Naive thymus-derived CD4-positive, alpha-beta T cell (primary cell): ENCODE measurements at places on chromosomes 6 and 20.

DNA sequence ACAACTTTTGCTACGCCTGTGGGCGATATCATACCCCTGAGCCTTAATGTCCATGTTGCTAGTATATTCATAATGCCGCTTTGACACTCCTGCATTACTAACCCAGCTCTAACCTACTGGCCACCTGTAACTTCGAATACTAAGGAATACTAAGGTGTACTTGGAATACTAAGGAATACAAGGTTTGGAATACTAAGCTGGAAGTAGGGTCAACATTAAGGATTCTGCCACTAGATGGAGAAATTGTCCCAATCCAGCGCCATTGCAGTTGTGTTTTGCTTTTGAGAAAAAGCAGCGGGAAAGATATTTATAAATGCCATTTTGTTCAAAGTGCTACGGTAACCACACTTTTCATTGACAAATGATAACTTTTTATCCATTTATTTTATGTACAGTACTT is 10.7 kb downstream of the TBXT start:
- DNase-seq = no peak

GRCh38 chr6:158457616-158458278 is 102.1 kb upstream of the TMEM181 start:
- DNase-seq = no peak

- DNase-seq = no peak
Observed at GRCh38 chr6:15614277-15614676, 48.6 kb downstream of the DTNBP1 start.

DNA sequence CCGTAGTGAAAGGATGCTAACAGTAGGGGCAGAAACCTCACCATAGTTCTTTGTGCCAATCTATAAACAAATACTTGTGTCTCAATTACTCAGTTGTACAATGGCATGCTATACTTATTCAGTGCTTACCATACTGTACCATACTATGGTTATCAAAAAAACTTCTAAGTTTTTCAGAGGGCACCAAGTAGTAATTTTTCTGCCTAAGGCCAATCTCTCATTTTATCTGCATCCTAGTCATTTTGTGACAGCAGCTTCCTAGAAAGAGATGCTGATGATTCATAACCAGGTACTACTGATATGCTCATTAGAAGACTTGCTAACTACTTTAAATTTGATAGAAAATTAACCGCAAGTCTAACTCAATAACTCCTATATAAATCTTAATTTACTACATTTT is 42.9 kb downstream of the TMEM244 start:
- no peak for DNase-seq

DNA sequence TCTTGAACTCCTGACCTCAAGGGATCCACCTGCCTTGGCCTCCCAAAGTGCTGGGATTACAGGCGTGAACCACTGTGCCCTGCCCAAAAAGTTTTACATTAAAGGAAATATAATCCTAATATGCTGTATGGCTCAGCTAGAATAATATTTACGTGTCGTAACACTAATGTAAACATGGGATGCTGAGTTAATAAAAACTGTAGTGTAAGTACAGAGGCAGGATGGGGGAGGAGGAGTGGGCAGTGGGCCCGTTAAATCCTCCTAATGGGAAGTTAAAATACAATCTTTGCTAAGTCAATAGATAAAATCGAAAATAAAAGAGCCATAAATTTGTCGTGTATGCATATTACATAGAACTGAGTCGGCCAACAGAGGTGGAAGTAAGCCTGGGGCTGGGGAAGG is 12.1 kb upstream of the IP6K3 start:
- no peak for DNase-seq
